ENCODE measurements at places on chromosomes 6 and 20. TPM values are rescaled to one million over a fixed set of nuclear protein-coding genes. Genes with fewer than 3 reads are reported as not detected.

DNA sequence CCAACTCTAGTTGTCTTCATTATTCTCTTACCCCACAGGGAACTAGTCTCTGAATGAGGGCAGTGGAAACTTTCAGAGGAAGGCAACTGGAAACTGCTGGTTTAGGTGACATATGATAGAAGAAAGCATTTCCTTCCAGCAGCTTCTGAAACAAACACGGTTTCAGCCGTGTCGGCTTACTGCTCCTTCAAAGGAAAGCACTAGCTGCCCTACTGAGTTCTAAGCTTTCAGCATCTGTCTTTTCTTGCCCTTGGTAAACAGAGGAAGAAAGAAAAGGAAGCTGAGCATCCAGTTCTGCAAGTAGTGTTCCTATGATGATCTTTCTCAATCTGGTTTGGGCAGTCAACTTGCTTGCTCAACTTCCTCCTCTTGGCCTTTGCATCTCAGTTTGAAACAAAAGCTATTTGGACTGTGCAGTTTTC is 117.5 kb upstream of the CEP85L start:
- no peak for DNase-seq

DNA sequence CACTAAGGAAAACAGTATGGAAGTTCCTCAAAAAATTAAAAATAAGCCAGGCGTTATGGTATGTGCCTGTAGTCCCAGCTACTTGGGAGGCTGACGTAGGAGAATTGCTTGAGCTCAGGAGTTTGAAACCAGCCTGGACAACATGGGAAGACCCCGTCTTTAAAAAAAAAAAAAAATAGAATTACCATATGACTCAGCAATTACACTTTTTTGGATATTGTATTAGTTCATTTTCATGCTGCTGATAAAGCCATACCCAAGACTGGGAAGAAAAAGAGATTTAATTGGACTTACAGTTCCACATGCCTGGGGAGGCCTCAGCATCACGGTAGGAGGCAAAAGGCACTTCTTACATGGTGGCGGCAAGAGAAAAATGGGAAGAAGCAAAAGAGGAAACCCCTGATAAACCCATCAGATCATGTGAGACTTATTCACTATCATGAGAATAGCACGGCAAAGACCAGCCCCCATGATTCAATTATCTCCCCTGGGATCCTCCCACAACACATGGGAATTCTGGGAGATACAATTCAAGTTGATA is 10.8 kb upstream of the SMIM29 start:
- peak; percentile 4 for DNase-seq

DNA sequence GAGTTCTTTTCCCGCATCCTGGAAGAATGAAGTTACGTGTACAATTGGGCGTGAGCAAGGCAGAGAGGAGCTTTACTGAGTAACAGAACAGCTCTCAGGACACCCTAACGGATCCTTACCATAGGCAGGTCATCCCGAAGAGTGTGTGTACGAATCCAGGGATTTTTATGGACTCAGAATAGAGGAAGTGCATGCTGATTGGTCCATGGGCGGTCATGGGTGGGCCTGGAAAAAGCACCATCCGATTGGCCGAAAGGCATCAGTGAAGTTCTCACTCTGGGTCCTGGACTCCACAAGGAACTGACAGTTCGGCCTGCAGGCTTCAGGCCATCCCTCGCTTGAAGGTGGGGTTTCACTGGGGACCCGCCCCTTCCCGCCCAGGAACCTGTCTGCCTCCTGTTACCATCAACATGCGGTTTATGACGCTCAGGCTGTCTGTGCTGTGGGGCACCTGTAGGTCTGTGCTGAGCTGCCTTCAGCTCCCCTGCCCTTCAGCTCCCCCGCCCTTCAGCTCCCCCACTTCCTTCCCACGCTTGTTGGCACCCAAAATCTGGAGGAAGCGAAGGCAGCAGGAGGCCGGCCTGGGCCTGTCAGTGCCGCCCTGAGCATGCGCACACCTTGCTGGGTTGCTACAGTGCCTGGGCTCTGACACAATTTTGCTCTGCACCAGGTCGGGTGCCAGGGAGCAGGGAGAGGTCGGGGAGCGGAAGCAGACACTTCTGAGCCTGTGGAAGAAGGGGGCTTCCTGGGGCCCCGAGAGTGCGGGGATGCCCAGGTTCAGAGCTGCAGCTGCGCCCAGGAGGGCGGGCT is 57.9 kb upstream of the MANEA start:
- DNase-seq: no peak

- DNase-seq: no peak
Measured at GRCh38 chr6:36657271-36657670, 21.2 kb upstream of the CDKN1A start.

Gene OPRM1
- total RNA-seq: not detected

Gene ATP6V1G2
- total RNA-seq: 0.43 TPM

Gene XKR7
- not detected for total RNA-seq

- DNase-seq: peak; percentile 72
Measured at GRCh38 chr20:8756410-8756809, 312.5 kb upstream of the PLCB4 start.

DNA sequence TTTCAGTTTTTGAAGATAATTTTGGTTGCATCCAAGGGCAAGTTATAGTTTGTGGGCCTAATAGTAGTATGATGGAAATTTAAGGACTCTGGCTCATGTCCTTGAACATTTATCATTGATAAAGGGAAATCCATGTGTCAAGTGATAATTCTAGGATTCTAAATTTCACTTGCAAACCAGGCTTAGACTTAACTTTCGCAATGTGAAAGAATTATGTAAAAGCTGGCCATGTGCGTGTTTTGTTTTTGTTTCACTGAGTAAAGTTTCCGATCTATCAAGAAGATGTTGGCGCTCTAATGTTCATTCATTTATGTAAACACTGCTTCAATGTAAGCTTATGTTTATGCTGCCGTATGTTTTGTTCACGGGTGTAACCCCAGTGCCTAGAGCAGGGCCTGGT is 302.0 kb downstream of the SOX4 start:
- DNase-seq: no peak

Gene BPIFA1
- total RNA-seq: not detected

DNA sequence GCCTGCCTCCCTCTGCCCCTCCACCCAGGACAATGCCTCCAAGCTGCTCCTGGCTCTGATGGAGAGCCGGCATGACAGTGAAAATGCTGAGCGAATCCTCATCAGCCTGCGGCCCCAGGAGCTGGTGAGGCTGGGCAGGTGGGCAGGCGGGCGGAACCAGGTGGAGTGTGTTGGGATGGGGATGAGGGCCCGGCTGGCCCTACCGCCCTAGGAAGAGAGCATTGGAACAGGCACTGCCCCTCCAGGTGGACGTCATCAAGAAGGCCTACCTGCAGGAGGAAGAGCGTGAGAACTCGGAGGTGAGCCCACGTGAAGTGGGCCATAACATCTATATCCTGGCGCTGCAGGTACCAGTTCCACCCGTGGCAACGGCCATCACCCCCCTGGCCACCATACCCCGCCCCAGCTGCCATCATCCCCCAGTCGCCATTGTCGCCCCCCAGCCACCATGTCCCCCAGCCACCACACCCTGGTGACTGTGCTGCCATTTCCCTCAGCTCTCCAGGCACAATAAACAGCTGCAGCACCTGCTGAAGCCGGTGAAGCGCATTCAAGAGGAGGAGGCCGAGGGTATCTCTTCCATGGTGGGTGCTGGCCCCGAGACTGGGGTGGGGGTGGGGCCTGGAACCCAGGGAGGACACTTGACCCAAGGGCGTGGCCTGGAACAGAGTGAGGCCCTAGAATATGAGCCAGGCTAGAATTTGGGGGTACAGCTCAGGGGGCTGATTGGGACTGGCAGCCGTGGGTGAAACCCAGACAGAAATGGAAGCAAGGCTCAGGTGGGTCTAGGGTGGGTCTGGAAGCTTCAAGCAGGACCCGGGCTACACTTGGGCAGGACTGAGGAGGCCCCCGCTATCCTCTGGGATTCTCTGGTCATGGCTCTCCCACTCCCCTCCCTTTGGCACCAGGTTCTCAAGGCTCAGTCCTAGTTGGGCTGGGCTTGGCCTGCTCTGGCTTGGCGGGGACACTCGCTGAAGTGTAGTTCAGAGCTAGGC is 24.2 kb downstream of the UQCC2 start:
- DNase-seq: no peak

- no peak for DNase-seq
Measured at GRCh38 chr20:16095226-16095625, 478.0 kb downstream of the KIF16B start.

GRCh38 chr20:39789411-39789810 is 827.3 kb downstream of the DHX35 start:
- DNase-seq: no peak

DNA sequence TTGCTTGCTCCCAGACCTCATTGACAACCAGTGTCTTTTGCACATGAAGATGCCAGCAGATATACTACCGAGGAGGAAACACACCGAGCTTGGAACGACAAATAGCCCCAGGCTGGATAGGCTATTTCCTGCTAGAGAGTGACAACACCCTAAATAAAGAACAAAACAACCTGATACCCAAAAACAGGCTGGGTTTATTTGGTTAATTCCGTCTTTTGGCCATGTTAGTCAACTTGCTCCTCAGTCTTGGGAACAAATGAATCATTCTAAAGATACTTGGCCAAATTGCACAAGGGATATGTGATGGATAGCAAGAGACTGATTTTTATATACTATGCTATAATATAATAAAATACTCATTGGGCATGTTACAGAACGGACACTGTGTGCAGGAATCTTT is 11.5 kb upstream of the MUC22 start:
- DNase-seq: no peak

DNA sequence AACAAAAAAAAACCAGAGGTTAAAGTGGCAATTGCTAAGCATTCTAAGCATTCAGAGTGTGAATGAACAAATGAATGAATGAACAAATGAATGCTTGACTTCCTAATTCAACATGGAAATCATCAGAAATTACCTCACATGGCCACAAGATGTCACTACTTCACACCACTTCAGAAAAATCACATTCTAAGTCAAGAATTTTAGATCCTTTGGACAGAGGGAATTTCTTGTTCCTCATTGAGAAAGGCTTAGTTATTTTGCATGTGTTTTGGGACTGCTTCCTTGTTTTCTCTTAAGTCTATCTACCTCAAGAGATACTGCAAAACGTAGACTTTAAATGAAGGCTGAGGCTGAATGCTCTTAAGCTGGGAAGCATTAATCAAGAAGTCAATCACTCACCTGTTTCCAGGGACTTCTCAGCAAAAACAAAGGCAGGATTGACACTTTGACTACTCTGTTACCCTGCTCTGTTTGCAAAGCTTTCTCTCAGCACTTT is 120.2 kb downstream of the MBOAT1 start:
- DNase-seq: no peak

DNA sequence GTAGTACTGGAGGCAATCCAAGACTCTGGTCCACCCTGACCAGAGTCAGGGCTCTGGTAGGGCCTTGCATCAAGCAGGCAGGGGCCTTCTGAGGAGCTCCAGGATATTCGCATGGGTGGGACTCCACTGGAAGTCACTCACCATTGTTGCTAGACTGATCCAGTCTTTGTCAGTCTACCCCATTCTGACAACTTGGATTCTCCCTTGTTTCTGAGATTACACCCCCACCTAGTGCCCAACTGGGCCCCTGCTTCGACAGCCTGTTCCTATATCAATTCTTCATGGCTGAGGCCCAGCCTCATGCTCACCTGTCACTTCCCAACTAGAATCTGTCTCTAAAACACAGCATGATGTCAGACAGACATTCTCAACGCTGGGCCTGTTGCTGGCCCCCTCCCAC is 5.2 kb downstream of the SLC35D3 start:
- no peak for DNase-seq

DNA sequence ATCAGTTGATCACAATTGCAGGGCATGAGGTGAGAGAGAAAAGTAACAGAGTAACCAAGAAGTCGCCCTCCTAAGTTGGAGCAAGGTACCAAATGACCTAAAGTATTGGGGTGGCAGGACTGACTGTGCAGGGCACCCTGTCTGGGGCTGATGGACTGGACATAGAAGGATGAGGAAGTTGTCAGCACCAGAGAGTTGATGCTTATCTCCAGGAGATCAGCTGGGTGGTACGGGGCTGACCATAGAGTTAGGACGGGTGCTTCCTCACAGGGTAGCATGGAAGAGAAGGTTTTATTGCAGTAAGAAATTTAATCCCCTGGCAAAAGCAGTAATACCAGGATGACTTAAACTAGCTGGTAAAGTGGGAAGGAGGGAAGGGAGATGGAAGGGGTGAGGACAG is 66.7 kb downstream of the TMEM170B start:
- no peak for DNase-seq

GRCh38 chr20:33675136-33675959 is 1.1 kb upstream of the NECAB3 start:
- no peak for DNase-seq
